ENCODE measurements at places on chromosomes 1 and 21.
A peak's percentile ranks its signal among the peaks of the same experiment; 100 is the strongest.

GRCh38 chr1:1630191-1630964 is 1.6 kb upstream of the MMP23B start:
- DNase-seq, result peak; percentile 93

GRCh38 chr21:22399681-22400514 is 1401.7 kb downstream of the NCAM2 start:
- no peak for DNase-seq

DNA sequence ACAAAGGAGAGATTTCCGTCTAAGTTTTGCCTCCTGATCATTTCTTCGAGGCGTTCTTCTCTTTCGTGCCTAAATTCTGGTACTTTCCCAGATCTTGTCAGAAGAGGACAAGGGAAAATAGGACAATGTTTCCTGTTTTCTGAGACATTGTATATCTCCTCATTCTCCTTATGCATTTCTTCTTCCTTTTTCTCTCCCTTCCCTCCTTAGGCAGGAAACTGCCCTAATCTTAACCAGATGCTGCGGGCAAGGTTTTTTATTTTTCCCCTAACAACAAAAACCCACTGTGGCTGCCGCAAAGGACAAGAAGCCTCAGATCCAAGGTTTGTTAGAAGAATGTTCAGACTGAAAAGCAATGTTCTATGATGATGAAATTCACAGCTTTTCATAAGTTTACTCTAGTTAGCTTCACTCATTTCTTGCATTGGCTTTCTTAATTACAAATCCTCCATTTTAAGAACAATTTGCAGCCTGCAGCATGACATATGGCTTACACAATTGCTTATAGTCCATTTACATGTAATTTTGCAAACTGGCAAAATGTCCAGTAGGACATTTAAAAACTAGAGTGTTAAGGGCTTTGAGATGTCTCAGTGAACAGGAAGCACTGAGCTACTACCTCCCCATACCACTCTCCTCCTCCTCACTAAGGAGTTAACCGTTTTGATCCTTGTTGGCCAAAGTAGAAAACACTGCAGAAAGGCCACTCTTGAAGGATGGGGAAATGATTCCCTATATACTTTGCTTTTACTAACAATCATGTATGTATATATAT is 624 bp downstream of the CTSK start:
- DNase-seq, result no peak

- DNase-seq, result no peak
Observed at GRCh38 chr1:244761279-244761678, 74.2 kb upstream of the COX20 start.

- no peak for DNase-seq
Observed at GRCh38 chr1:151526735-151527525, 13.2 kb upstream of the TUFT1 start.

GRCh38 chr1:18934205-18935000 is 22.1 kb downstream of the IFFO2 start:
- peak; percentile 39 for DNase-seq

GRCh38 chr1:20867062-20867461 is 80.0 kb upstream of the HP1BP3 start:
- no peak for DNase-seq
